Bronchial epithelial cell (primary cell): ENCODE measurements at places on chromosomes 2 and 18. TPM values are rescaled to one million over a fixed set of nuclear protein-coding genes. Genes with fewer than 3 reads are reported as not detected.

DNA sequence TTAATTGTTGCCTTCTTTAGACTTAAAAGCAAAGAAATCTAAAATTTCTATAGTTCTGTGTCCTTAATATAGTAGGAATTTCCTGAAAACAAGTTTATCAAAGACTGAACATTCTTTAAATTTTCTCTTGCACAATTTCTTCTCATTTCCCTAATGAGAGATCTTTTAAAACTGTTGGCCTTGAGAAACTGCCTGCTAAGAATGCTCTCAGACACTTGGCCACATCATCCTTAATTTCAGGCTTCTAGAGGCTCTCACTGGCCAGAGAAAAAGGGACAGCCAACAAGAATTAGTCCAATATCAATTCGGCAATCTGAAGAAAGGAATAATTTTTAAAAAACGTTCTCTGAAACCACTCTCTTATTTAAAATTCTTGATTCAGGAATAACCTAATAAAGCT, 167.0 kb upstream of the CREB1 start:
- DNase-seq: no peak

- peak; percentile 52 for DNase-seq
These were observed 459.8 kb downstream of the METTL4 start for GRCh38 chr18:2111456-2111855.

DNA sequence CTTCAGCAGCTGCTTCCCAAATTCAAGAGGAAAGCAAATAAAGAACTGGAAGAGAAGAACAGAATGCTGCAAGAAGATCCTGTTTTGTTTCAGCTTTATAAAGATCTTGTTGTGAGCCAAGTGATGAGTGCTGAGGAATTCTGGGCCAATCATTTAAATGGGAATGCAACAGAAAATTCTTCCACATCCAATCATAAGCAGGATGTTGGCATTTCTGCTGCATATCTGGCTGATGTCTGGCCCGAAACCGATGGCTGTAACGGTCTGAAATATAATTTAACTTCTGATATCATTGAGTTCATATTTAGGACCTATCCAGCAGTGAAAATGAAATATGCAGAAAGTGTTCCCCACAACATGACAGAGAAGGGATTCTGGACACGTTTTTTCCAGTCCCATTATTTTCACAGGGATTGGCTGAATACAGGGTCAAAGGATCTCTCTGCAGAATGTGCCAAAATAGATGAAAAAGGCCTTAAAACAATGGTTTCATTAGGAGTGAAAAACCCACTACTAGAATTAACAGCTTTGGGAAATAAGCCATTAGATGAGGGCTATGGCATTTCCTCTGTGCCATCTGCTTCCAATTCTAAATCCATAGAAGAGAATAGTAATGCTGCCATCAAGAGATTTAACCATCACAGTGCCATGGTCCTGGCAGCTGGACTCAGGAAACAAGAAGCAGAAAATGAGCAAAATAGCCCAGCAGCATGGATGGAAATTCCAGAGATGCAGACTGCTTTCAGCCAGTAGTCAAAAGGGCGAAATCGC, 175.6 kb downstream of the MC4R start:
- DNase-seq: no peak

GRCh38 chr2:72992734-72993102, 75.4 kb downstream of the EMX1 start:
- DNase-seq: no peak

- no peak for DNase-seq
These were observed 71.9 kb downstream of the EPC2 start for GRCh38 chr2:148716378-148716920.

- DNase-seq: no peak
These were observed 17.7 kb upstream of the NFE2L2 start for GRCh38 chr2:177282181-177282641.

- no peak for DNase-seq
These were observed 61.6 kb upstream of the CD302 start for GRCh38 chr2:159859583-159859982.

GRCh38 chr2:134706587-134707329, 12.0 kb downstream of the TMEM163 start:
- DNase-seq: no peak

DNA sequence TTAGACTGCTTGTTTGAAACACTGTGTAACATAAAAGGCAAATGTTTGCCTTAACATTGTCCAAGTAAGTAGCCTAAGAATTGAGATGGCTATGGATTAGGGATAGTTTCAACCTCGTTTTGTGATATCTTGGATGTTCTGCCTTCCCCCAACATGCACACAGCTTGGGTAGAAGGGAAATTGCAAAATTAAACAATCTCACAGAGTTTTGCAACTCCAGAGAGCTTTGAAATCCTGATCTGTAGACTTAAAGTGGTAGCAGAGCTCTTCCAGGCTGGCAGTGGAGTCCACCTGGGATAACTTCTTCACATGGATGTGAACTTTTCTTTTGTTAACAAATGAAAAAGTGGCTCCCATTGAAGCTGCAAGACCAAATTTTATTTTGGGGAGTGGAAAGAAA, 59.6 kb downstream of the CHRNA1 start:
- no peak for DNase-seq

DNA sequence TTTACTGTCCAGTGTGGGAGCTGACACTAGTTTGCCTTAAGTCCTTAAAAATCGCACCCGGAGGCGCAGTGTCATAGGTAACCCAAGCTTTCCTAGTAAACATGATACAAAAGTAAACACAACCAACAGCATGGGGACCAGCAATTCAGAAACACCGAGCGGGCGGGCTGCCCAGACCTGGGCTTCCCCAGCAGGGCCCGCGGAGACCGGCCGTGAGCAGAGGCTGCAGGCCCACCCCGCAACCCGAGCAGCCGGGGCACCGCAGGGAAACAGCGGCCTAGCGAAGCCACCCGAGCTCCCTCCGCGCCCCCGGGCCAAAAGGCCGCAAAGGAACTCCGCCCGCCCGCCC, 296 bp downstream of the TTC21B start:
- DNase-seq: peak; percentile 50

GRCh38 chr2:28346587-28346986, 46.1 kb upstream of the FOSL2 start:
- DNase-seq: no peak

- DNase-seq: no peak
These were observed 39.4 kb downstream of the COBLL1 start for GRCh38 chr2:164802095-164802707.

DNA sequence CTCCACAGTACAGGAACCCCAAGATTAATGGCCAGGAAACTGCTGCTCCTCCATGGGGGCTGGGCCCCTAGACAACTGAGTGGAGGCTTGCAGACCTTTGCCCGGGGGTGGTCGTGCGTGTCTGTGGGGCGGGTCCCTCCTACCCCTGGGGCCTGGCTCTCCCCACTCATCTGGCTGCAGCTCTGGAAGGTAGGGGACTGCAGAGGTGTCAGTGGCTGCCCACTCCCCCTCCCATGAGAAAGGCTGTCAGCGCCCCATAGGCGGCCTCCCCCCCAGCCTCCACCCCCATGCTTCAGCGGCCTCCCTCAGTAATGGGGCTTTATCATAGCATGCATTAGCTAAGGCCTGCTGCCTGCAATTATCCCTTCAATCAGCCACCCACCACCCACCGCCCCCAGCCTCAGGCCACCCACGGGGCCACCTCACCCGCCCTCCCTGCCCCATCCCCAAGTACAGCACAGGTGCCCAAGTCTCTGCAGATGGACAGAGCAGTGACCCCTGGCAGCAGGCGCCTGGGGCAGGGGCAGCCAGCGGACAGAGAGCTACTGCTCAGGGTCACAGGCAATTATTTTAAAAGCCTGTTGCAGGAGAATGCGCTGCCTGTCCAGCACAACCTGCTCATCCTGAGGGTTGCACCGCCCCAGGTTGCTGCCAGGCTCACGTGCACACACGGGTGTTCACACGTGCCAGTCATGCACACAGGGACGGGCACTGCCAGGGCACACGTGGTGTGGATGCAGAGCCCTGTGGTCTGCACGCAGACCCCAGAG, 9.1 kb upstream of the ECEL1 start:
- no peak for DNase-seq

GRCh38 chr2:16227811-16228462, 287.6 kb downstream of the MYCN start:
- DNase-seq: no peak

DNA sequence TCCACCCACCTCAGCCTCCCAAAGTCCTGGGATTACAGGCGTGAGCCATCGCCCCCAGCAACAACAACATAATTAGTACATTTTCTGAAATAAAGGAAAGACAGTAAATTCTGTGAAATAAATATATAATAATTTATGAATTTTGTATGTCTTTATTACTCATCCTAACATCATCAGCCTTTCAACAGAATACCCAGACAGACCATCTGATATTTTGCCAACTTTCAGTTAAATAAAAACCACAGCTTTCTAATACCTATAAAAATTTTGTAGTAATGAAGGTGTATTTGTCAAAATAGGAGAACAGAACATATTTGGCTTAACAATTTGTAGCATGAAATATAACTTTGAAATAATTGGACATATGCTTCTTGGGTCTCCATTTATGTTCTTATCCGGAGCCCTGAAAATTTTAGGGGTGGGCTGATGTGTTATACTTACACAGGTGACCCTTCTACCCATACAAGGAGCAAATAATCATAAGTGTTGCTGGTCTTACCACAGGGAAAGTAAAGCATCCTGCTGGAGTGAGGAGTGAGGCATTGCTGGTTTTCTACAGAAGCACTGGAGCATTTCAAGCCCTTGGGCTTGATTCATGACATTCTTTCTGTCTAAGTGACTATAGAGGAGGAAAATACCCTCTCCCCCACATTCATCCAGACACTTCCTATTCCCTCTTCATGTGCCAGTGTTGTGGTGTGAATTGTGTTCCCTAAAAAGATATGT, 99.3 kb downstream of the SPOPL start:
- peak; percentile 13 for DNase-seq

DNA sequence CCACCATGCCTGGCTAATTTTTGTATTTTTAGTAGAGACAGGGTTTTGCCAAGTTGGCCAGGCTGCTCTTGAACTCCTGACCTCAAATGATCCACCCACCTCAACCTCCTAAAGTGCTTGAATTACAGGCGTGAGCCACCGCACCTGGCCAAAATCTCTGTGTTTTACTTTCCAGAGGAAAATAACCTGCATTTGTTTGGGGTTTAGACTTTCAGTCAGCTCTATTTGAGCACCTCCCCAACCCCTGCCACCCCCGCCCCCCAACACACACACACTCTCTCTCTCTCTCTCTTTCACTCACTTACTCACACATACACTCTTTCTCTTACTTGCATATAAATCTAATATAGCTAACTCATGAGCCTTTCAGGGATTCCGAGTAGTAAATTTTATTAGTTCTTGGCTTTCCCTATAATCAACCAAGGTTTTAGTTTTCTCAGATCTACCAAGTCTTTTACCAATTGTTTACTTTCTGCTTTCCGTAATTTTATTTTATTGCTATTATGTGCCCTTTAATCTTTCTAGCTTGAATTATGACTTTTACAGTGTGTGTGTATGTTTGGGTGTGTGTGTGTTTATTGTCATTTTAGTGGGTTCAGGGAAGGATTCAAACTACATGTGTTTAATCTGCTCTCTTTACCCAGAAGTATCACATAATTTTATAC, 24.5 kb downstream of the MFSD6 start:
- DNase-seq: no peak

GRCh38 chr2:64474121-64474571, 20.2 kb downstream of the LGALSL start:
- no peak for DNase-seq

DNA sequence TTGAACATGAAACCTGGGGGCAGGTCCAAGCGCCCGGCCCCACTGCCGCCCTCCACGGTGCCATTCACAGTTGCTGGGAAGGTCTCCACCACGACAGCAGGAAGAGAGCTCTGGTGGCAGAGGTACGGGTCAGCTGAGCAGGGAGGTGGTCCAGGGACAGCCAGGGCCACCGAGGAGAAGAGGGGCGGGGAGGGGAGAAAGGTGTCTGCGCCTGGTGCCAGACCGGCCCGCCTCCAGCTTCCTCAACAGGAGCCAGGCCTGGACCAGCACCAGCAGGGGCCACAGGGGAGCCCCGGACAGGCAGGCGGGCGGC, 56.2 kb downstream of the BIN1 start:
- DNase-seq: no peak

Gene ASNSD1
- 30.3 and 36.6 TPM in 2 replicates for total RNA-seq

Gene TRIM43
- under 0.01 TPM in 1 of 2 replicates, not detected in the other for total RNA-seq

Gene VWC2L
- under 0.01 TPM in 1 of 2 replicates, not detected in the other for total RNA-seq

Gene DTNA
- total RNA-seq: 1.6 and 1.9 TPM in 2 replicates

Gene SULT1C2
- total RNA-seq: 0.13 TPM in 1 of 2 replicates, not detected in the other
